ENCODE measurements at places on chromosomes 2 and 18. TPM values are rescaled to one million over a fixed set of nuclear protein-coding genes. Genes with fewer than 3 reads are reported as not detected.

The PROKR1 gene
- total RNA-seq = not detected

The EN1 gene
- not detected for total RNA-seq

The SCN1A gene
- 133 TPM for total RNA-seq

The CD207 gene
- 0.25 TPM for total RNA-seq

The FIGLA gene
- not detected for total RNA-seq

The BMP10 gene
- not detected for total RNA-seq

The AQP12A gene
- total RNA-seq = not detected

The TBR1 gene
- total RNA-seq = 82.4 TPM

The ASAP2 gene
- total RNA-seq = 51.2 TPM

The DNAH7 gene
- total RNA-seq = 16.2 TPM

The CRYBA2 gene
- not detected for total RNA-seq

The RGPD5 gene
- 109 TPM for total RNA-seq

The ARHGAP28 gene
- 4.8 TPM for total RNA-seq

The CAPN14 gene
- 0.72 TPM for total RNA-seq

The CSRNP3 gene
- total RNA-seq = 115 TPM

The CNGA3 gene
- 0.88 TPM for total RNA-seq

The NEB gene
- 4.6 TPM for total RNA-seq

The HOXD3 gene
- total RNA-seq = not detected

The CDKL4 gene
- total RNA-seq = 3.7 TPM

The TLX2 gene
- total RNA-seq = 2.8 TPM

The FOXD4L1 gene
- total RNA-seq = 1.1 TPM

The LDLRAD4 gene
- total RNA-seq = 117 TPM

The STAT4 gene
- total RNA-seq = 44.2 TPM

The SPR gene
- 10.0 TPM for total RNA-seq

The MOGAT1 gene
- total RNA-seq = not detected

The LYG2 gene
- total RNA-seq = 0.88 TPM

The ATRAID gene
- 44.0 TPM for total RNA-seq

The CPO gene
- 2.8 TPM for total RNA-seq

The UGT1A4 gene
- total RNA-seq = not detected

The SERPINB2 gene
- not detected for total RNA-seq

The APOB gene
- total RNA-seq = 0.22 TPM

The POU3F3 gene
- 55.3 TPM for total RNA-seq

The PSME4 gene
- 49.2 TPM for total RNA-seq

The IL1RN gene
- total RNA-seq = not detected

The ACADL gene
- total RNA-seq = 7.0 TPM

The CAD gene
- total RNA-seq = 22.4 TPM

The TTC31 gene
- 15.7 TPM for total RNA-seq

The FAM124B gene
- total RNA-seq = 0.53 TPM

The CIAO1 gene
- total RNA-seq = 91.6 TPM

The SERPINB10 gene
- not detected for total RNA-seq

The CHRND gene
- total RNA-seq = not detected

The RPIA gene
- 5.3 TPM for total RNA-seq

The CCDC68 gene
- 4.8 TPM for total RNA-seq

The MBP gene
- total RNA-seq = 6,893 TPM

The CPS1 gene
- total RNA-seq = 4.0 TPM

The ZNF2 gene
- 7.0 TPM for total RNA-seq

The DCC gene
- 41.0 TPM for total RNA-seq

The ANKRD30BL gene
- total RNA-seq = not detected

The G6PC2 gene
- total RNA-seq = not detected

The LANCL1 gene
- total RNA-seq = 196 TPM

The DNER gene
- 69.9 TPM for total RNA-seq

The TTC27 gene
- total RNA-seq = 7.7 TPM

The REG3A gene
- not detected for total RNA-seq

The AQP12B gene
- total RNA-seq = not detected

The PRKRA gene
- total RNA-seq = 47.5 TPM

The SMYD1 gene
- 1.4 TPM for total RNA-seq

All from dorsolateral prefrontal cortex (tissue), 122 donors.